Activated naive CD8-positive, alpha-beta T cell treated with anti-CD3 and anti-CD28 coated beads, Interleukin-2, amount 10 ng/mL, durations not matched to agents 7 days and 5 days (primary cell): ENCODE measurements at places on chromosomes 3 and 15. TPM values are rescaled to one million over a fixed set of nuclear protein-coding genes. Genes with fewer than 3 reads are reported as not detected.

GRCh38 chr3:137988982-137989381 lies 21.0 kb upstream of the CLDN18 start:
- DNase-seq: no peak

The MESP1 gene
- 1.8 TPM for total RNA-seq

The CACNA1D gene
- total RNA-seq: not detected

DNA sequence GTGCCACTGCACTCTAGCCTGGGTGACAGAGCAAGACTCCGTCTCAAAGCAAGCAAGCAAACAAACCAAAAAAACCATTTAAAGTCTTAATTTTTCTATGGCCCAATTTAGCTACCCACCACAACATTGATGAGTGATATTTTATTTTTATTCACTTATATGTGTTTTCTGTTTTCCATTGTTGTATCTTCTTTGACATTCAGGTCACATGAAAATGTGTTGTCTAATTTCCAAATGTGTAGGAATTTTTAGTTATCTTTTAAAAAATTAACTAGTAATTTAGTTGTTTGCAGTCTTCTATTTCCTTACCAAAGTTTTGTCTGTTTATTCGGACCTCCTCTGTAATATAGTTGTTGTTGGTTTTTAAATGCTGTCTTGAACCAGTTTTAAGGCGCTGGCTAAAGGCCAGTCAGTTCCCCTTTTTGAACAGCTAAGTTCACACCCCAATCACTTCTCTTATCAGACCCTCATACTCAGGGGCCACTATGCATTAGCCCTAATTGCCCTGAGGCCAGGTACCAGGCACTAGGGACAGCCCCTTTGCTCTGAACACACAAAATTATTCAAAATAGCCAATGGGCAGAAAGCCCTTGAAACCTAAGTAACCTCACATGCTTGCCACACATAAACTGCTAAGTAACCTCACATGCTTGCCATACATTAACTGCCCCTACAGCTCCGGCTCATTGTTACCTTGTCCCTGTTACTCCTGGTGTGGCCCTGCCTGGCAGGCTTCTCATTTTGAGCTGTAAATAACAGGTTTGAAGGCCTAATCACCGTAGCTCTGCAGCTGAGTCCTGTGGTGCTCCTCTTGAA lies 4.3 kb upstream of the CCR4 start:
- DNase-seq: no peak

The MAGEL2 gene
- not detected for total RNA-seq

The ETV5 gene
- total RNA-seq: 2.0 TPM

GRCh38 chr3:4642611-4643010 lies 149.5 kb downstream of the ITPR1 start:
- DNase-seq: no peak

DNA sequence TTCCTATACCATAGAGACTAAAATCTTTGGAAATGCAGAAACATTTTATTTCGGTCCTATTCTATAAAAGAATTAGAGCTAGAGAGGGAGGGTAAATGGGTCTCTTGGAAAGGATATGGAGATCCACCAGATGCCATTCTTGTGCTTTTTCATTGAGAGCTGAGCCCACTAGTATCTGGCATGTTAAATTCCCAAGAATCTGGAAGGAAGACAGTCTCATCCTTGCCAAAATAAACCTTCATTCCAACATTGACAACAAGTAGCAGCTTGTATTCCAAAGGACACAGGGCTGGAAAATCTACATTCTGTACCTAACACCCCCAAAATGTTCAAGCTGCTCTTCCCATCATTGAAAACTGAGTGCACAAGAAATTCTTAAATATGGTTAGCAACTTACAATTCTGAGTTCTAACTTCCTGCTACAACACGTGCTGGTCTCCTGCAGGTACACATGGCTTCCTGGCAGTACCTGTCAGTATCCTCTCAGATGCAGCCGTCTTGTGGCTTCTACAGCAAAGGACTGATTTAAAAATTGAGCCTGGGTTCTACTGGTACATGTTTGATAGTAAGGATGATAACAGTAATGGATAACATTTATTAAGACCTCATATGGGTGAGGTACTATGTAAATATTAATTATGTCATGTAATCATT lies 348.1 kb downstream of the SV2B start:
- no peak for DNase-seq

DNA sequence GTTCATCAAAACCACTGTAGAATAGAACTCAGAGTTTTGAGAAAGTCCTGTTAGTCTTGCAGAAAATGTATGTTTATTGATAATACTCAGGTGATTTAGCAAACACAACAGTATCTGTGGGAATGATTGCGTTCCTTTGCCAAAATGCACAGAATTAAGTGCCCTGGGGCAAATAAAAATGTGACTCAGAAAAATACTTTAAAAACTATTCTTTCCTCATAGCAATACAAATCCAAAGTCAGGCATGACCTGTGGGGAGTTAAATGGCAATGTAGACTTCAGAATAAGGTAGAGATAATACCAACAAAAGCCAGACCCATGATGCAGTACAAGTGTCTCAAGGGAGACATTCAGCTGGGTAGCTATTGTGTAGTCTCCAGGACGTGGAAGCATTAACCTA lies 72.3 kb upstream of the SNTN start:
- no peak for DNase-seq

The CLDN16 gene
- total RNA-seq: not detected

GRCh38 chr3:18649666-18650363 lies 224.7 kb upstream of the SATB1 start:
- DNase-seq: no peak

- DNase-seq: no peak
Observed at GRCh38 chr3:31984321-31984720, 2.8 kb downstream of the ZNF860 start.

GRCh38 chr15:100713163-100713867 lies 110.9 kb downstream of the ASB7 start:
- DNase-seq: no peak

GRCh38 chr15:74399100-74399499 lies 31.7 kb upstream of the CYP11A1 start:
- no peak for DNase-seq

GRCh38 chr3:31300456-31301443 lies 232.0 kb upstream of the STT3B start:
- no peak for DNase-seq

The SLC28A1 gene
- not detected for total RNA-seq

DNA sequence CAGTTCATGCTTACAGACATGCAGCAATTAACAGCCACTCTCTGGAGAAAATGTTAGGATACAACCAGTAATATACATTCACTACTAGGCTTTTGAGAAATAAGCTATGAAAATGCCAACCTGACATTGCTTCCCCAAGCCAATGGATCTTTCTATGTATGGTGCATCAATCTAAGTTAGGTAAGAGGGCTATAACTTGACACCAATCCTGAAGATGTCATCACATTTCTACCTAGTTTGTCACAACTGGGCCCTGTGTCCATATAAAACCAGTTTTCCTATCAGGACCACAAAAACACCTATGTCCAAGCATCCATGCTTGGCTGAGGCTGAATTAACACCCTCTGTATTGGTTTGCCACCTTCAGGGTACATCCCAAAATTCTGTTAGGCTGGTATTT lies 13.8 kb upstream of the GPX1 start:
- DNase-seq: no peak

DNA sequence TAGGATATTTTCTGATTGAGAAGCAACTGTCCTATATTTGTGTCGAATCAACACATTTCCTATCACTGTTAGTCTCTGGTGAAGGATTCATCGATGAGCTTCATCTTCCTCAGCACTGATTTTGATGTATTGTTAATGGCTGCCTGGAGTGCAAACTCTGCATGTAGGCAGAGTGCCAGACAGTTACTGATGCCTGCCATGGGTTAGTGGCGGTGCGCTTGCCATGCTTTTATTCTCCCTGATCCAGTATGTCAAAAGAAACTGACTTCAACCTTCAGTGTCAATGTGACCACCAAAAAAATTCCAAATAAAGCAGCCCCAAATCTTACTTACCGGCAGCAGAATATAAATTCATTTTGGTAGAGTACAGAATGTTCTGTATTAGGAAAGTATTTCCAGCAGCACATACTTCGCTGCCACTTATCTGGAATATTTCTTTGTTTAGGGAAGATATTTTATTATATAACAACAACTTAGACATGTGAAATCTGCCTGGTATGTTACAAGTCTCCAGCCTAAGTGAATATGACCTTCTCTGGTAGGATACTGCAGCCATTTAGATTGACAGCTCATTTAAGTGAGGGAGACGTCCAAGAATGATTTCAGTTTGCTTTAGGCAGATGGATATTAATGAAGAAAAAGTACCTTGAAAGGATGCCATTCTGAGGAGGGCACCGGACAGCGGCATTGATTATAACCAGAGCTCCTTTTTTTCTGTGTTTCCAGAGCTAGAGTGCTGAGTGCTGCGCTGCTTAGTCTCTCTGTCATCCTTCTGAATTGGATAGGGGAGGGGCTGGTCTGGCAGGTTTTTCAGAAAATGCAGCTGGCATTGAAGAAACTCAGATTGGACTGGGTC lies 59.9 kb downstream of the ARHGEF26 start:
- no peak for DNase-seq

GRCh38 chr3:126982126-126982470 lies 817 bp upstream of the PLXNA1 start:
- no peak for DNase-seq

The ITIH3 gene
- not detected for total RNA-seq

- no peak for DNase-seq
Observed at GRCh38 chr3:103170651-103171050, 735.8 kb downstream of the ZPLD1 start.

DNA sequence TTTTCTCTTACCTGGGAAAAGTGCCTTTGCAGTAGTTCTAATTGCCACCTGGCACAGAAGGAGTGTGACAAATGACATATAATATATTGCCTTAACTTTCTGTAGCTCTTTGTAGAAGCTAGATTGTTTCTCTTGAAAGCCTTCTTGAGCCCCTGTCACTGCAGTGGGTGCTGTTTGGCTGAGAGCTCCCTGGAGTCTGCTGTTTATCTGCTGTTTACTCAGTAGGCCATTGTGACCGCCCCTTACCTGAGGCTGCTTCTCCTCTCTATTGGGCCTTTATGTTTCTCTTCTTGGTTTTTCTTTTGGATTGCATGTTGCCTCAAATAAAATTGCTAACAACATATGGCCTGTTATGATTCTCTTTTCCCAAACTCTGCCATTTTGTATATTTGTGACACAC lies 16.7 kb downstream of the MAP2K5 start:
- DNase-seq: no peak

- no peak for DNase-seq
Observed at GRCh38 chr3:67617518-67617917, 36.9 kb downstream of the SUCLG2 start.

- no peak for DNase-seq
Observed at GRCh38 chr3:131283862-131284261, 97.7 kb upstream of the NUDT16 start.

DNA sequence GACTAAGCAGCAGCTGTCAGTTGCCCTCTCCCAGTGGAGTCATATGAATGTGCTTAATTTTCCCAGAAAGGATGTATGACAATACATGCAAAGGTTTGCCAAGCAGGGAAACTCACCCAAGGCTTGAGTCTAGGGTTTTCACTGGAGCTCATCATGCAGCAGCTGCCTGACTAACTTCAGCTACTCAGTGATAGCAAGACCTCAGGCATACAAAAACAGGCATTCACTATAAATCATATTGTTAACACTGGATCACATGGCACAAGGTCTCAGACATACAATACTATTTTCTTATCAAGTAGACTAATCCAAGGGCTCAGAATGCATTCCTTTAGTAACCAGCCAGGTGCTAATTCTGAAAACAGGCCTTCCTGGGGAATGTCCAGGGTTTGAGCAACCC lies 85.0 kb upstream of the STAC start:
- DNase-seq: no peak

The SNRK gene
- 73.6 TPM for total RNA-seq

DNA sequence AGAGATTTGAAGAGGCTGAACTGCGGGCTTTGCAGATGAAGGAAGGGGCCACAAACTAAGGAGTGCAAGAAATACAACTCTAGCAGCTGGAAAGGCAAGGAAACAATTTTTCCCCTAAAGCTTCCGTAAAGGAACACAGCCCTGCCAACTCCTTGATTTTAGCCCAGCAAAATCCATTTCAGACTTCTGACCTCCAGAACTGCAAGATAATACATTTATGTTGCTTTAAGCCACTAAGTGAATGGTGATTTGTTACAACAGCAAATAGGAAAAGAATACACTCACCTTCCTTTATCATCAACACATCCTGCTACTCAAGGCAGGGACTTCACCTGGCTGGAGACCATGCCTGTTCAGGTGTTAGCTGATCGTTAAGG lies 119.3 kb upstream of the NR2E3 start:
- DNase-seq: no peak

DNA sequence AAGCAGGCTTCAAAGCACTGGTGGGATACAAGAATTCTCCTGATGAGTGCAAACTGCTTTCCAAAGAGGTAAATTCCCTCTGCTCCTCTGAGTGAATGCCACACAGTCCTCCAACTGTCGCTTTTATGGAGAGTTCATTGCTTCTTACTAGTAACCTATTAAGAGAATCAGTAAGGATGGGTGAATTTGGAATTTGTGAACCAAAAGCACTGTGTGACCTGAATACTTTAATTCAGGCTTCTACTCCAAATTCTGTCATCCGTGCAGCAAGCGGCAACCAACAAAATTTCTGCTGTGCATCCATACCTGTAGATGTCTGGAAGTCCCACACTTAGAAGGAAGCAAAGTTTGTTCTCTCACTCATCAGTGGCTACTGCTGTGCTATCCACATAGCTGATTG lies 66.7 kb upstream of the SNRK start:
- DNase-seq: no peak

The RARB gene
- total RNA-seq: not detected

DNA sequence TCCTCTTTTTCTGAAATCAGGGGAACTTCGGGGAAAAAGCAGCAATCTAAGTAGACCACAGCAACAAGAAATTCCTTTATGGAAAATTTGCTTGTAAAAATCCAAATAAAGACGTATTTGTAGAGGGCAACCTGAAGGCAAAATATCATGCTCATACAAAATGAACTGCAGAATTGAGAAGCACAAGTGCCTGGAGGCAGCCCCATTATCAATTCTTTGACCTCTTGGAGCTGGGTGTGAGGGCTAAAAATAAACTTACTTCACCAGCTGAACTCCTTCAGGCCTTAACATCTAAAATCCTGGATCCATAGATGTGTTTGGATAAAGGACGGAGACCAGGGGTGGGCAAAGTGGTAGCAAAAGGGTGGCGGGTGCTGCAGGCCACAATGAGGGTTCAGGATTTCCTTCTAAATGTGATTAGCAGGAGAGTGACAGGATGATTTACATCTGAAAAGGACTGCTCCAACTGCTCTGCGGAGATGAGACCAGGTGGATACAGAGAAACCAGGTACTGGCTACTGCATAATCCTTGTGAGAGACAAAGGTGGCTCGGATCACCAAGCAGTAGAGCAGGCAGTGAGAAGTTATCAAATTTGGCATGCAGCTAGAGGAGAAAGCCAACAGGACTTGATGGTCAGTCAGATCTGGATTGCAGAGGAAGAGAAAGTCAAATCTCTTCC lies 81.7 kb upstream of the TJP1 start:
- no peak for DNase-seq

GRCh38 chr3:194261581-194262063 lies 89.5 kb downstream of the CPN2 start:
- no peak for DNase-seq

The ATP13A5 gene
- not detected for total RNA-seq

- no peak for DNase-seq
Observed at GRCh38 chr3:127072221-127072771, 89.4 kb downstream of the PLXNA1 start.
